ENCODE measurements at places on chromosomes 7 and 10.

DNA sequence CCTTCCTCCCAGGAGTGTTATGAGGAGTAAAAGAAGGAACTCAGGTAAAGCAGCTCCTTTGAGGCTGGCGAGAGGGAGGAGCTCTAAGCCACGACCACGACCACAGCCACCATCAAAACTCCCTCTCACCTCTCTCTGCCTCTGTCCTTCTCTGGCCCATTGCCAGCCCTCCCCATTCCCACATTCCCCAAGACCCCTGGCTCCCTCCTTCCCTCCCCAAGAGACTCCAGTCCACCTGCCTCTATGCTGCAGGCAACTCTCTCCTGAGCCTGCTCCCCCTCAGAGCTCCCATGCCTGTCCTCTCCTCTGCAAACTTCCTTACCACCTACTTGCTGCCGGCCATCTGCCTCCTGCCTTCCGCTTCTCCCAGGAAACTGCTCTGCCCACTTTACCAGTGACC lies 9.5 kb downstream of the SLIT1 start:
- no peak for DNase-seq

- DNase-seq = no peak
Measured at GRCh38 chr7:116150588-116150987, 59.8 kb upstream of the TES start.

DNA sequence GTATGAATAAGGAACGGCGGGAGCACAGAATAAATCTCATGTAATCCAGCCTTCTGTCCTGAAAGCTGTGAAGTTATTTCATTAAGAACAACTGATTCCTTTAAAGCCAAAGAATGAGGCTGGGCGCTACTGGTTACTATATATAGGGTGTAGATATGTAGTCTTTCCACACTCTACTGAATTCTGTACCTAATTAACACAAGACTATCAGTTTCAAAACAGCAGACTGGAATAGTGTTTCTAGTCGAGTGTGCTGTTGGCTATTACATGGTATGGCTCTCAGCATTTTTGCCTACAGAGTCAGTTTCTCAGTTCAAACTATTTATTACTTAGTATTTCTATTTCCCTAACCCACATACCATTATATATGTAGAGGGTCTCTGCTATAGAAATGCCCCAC lies 163.3 kb downstream of the THSD7A start:
- no peak for DNase-seq

- no peak for DNase-seq
Measured at GRCh38 chr10:70158113-70158512, 11.6 kb upstream of the TYSND1 start.

GRCh38 chr7:20146451-20146850 lies 70.7 kb downstream of the MACC1 start:
- no peak for DNase-seq

GRCh38 chr7:89648509-89648908 lies 505.8 kb upstream of the STEAP1 start:
- no peak for DNase-seq

GRCh38 chr7:15682111-15682510 lies 4.4 kb downstream of the MEOX2 start:
- DNase-seq = no peak

GRCh38 chr7:4068286-4068685 lies 613.8 kb upstream of the FOXK1 start:
- no peak for DNase-seq

- no peak for DNase-seq
Measured at GRCh38 chr10:120314442-120314841, 142.6 kb upstream of the PLPP4 start.

DNA sequence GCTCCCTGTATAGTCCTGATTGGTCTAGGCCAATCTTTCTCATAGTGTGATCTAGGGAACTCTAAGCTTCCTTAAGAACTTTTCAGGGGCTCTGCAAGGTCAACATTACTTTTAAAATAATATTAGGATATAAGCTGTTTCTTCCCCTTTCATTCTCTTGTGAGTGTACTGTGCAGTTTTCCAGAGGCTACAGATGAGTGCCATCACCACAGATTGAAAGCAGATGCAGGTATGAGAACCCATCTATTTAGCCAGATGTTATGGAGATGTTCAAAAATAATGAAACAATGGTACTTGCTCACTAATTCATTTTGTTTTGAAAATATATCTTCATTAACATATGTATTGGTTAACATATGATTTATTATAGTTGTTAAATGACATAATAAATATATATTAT lies 169.2 kb upstream of the SEMA3A start:
- no peak for DNase-seq

DNA sequence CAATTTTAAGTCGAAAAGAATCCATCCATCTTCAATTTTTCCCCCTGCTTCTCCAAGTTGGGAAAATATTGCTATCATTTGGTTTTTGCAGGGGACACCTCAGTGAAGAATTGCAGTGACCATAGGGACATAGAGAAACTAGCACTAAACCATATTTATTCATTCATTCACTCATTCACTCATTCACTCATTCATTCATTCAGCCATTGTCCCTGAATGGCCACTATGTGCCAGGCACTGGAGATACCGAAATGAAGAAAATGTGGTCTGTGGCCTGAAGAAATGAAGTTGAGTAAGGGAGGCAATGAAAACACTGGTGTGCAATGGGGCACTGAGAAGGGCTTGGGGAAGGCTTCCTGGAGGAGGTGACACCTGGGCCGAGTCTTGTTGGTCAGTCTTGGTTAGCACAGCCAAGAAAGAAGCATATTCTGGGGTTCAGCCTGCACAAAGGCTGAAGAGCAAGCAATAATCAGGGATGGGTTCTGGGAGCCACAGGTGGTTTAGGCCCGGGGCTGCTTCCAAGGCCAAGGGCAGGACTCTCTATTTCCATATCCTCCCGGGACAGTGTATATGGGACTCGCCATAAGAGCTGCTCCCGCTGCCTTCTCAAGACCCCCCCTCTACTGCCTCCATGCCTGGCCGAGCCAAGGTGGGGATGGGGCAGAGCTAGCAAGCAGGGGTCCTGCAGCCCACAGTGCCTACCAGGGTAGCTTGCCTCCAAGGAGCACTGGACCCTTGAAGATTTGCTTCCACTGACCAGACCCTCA lies 25.5 kb upstream of the C10orf105 start:
- DNase-seq = no peak

GRCh38 chr7:129780974-129781927 lies 169.7 kb downstream of the NRF1 start:
- no peak for DNase-seq

DNA sequence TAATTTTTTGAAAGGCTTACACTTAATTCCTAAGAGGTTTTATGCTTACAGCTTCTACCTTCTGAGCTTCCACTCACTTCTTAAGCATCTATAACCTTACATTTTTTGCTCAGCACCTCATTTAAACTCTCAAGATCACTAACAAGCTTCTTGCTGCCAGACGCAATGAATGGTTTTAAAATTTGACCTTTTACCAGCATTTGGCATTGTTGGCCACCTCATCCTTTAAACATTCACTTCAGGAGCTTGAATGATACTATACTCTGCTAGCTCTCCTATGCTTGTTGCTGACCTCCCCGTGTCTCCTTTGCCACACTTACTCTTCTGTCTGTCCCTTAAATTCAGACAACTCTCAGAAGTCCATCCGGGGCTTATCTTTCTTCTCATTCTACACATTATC lies 37.7 kb upstream of the ODAD2 start:
- DNase-seq = no peak

- DNase-seq = no peak
Measured at GRCh38 chr10:12960334-12960898, 41.1 kb downstream of the CCDC3 start.

- DNase-seq = no peak
Measured at GRCh38 chr7:28176174-28176573, 4.4 kb downstream of the JAZF1 start.

DNA sequence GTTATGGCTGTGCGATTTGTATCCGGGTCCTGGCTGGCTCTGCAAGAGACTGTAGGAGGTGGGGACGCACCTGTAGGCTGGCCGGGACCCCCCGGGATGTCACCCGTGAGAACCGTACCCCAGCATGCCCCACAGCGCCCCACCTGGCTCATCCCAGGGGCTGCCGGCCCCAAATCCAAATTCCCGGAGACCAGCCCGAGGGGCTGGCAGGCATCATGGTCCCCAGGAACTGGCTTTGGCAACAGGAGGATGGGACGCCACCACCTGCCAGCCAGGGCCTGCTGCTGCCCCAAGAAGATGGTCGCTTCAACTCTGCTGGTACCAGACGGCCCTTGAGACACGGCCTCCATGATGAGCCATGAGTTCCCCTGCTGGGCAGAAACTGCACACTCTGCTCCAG lies 239.4 kb downstream of the ELFN1 start:
- DNase-seq = no peak

- DNase-seq = no peak
Measured at GRCh38 chr10:88974446-88975376, 15.9 kb upstream of the FAS start.

DNA sequence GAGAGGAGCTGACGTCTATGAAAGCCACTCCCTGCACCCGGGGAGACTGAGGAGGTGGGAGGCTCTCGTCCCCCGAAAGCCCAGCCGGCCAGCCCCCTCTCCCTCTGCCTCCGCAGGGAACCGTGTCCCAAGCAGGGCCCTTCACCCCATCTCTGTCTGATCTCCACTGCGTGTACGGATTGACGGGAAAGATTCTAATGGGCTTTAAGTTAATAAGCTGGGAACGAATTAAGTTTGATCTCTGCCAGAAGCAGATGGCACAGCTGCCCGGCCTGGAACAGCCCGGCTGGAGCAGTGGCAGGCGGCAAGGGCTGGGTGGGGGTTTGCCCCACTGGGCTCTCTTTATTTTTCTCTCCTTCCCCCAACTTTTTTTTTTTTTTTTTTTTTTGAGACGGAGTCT lies 6.1 kb upstream of the SLC29A4 start:
- DNase-seq = no peak

DNA sequence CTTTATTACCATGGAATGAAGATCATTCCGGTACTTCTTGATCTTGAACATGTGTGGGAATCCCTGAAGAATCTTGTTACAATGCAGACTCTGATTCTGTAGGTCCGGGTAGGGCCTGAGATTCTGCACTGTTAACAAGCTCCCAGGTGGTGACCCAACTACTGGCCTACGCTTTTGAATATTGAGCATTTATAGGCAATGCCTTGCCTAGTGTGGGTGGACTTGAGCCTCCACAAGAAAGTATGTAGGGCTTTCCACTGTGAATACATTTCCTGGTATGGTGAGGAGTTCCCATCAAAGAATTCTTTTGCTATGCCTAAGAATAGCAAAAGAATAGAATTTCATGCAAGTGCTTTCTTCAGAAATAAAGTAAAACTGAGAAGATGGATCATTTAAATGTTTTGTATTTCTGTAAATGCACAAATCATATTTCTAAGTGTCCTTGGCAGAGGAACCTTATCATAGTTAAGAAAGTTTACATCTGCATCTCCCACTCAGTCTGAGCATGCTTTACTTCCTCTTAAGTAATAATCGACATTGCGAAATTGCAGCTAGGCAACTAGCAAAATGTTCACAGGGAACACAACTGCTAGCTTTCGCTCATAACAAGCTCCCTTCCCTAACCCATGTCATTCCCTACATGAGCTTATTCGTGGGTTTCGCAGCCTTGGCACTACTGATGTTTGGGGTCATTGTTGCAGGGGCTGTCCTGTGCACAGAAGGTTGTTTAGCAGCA lies 71.4 kb downstream of the AHR start:
- DNase-seq = no peak

DNA sequence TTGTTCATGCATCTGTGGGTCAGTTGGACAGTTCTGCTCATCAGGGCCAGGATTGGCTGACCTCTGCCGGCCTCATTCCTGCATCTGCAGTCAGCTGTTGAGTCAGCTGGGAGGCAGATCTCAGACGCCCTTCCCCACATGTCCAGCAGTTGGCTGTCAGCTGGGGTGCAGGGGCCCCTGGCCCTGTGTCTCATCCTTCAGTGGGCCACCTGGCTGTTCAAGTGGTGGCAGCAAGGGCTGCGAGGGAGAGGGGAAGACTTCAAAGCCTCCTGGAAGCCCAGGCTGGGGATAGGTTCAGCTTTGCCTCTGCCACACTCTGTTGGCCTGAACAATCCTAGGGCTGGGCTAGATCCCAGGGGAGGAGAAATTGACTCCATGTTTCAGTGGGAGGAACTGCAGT lies 33.2 kb downstream of the TACR2 start:
- DNase-seq = no peak

DNA sequence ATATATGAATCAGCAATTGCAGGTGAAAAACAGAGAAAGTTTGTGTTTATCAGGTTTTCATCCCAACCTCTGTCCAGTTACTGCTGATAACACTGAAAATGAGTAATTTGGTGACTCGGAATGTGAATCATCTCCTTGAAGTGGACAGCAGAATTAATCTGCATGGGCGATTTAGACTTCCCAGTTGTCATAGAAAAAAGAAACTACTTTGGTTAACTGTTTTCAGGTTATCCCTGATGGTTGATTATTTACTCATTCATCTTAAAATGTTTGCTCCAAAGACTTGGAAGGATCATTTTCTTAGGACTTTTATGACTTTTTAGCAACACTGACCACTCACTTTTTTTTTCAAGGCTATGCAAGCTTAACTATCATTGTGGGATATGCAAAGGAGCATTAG lies 504.1 kb upstream of the ANKRD30A start:
- no peak for DNase-seq

GRCh38 chr10:14325325-14325955 lies 5.3 kb downstream of the FRMD4A start:
- no peak for DNase-seq

DNA sequence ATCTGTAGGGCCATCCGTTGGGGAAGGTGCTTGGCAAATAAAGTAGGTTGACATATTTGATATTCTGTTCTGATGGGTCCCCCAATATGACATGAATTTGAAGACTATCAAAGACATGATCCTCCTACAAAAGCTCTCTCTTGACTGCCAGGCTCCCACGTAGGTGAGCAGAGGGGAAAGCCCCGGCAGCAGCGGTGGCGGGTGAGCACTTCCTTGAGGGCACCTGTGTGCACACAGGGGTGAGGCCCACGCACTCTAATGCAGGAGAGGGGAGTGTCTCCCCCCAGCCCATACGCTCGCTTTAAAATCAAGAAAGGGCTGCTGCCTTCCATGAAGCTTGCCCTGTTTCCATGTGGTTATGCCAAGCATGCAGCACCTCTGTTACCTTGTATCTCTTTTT lies 100.4 kb downstream of the TAX1BP1 start:
- DNase-seq = no peak

- DNase-seq = no peak
Measured at GRCh38 chr7:24899905-24900304, 80.1 kb downstream of the OSBPL3 start.

DNA sequence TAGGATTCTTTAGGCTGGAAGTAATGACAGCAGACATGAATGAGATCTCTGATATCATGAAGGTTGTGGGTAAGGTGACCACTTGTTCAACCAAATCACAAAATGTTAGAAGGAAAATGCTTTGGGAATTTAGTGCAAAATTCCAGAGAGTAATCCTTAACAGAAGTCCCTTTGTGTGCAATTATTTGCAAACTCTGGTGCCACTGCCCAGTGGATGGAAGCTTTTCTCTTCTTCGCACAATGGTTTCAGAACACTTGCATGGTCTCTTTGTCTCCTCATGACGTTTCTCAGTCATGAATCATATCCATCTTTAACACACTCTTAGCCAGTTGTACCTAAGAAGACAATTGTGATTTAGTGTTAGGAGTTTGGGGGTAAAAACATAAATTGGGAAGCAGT lies 570.4 kb upstream of the ANKRD30A start:
- DNase-seq = no peak

Measured in esophagus squamous epithelium (tissue), 5 donors.